ENCODE measurements at places on chromosomes 11 and 22.
A peak's percentile ranks its signal among the peaks of the same experiment; 100 is the strongest.

- no peak for DNase-seq
Measured at GRCh38 chr11:22711880-22712279, 45.5 kb downstream of the GAS2 start.

- DNase-seq = no peak
Measured at GRCh38 chr11:2940147-2940920, 11.1 kb upstream of the PHLDA2 start.

GRCh38 chr11:86106916-86107315, 38.0 kb upstream of the PICALM start:
- DNase-seq = no peak

- peak; percentile 77 for DNase-seq
Measured at GRCh38 chr11:2419638-2420501, 19.3 kb downstream of the TSSC4 start.

- DNase-seq = no peak
Measured at GRCh38 chr11:73201888-73202780, 15.9 kb upstream of the P2RY2 start.

DNA sequence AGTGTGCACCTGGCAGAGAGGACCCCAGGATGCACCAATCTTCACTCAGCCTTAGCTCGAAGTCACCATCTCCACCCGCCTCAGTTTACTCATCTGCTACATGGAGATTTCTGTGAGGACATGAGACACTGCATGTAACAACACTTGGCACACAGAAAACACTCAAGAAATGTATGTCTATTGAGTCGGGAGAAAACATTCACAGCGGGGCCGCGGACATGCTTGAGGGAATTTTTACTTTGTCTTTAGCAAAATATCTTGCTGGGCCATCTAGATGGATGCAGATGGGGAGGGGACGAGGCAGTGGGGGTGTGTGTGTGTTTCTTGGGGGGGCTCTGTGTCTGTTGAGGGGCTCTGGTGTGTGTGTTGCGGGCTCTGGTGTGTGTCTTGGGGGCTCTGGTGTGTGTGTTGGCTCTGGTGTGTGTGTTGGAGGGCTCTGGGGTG, 28.4 kb upstream of the RFPL3 start:
- no peak for DNase-seq

- no peak for DNase-seq
Measured at GRCh38 chr11:40323241-40323640, 1136.2 kb downstream of the LRRC4C start.

DNA sequence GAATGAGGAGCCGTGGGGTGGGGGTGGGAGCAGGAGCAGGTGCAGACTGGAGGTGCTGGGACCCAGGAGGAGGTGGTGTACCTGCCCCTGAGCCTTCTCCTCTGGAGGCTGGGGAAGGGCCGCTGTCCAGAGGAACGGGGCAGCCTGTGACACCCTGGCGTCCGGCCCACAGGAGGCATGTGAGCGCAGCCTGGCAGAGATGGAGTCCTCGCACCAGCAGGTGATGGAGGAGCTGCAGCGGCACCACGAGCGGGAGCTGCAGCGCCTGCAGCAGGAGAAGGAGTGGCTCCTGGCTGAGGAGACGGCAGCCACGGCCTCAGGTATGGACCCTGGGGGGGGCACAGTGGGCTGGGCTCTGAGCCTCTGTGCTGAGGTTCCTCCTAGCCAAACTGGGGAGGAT, 42.2 kb upstream of the GCAT start:
- DNase-seq = no peak

DNA sequence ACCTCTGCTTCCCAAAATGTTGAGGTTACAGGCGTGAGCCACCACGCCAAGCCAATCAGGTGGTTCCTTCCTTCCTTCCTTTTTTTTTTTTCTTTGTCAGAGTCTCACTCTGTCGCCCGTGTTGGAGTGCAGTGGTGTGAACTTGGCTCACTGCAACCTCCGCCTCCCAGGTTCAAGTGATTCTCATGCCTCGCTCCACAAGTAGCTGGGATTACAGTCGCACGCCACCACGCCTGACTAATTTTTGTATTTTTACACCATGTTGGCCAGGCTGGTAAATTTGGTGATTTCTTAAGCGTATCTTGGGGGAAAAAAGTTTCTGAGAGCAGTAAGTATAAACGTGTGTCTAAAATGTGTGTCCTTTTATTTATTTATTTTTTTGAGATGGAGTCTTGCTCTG, 18.2 kb upstream of the SPINDOC start:
- no peak for DNase-seq

GRCh38 chr11:73219396-73220285, 1.6 kb downstream of the P2RY2 start:
- DNase-seq = no peak

DNA sequence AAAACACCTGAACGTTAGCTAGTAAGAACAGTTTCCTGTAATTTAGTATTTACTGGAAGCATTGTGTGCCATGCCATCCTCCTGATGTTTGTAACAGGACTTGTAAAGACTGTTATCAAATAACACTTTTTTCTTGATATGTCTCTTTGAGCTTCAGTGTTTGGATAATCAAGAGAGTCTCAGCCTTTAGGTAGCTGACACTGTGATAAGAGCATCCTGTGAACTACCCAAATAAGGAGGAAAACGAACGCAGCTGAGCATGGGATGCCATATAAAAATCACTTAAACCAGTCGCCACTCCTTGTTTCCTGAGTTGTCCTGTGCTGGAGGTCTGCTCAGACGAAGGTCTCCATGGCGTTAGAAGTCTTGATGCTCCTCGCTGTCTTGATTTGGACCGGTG, at the start of gene OOSP2:
OOSP2 (plus strand) TSS at position 301 of the 400 bp plus-strand sequence; CDS start at position 352, 51 bp downstream.
- no peak for DNase-seq

DNA sequence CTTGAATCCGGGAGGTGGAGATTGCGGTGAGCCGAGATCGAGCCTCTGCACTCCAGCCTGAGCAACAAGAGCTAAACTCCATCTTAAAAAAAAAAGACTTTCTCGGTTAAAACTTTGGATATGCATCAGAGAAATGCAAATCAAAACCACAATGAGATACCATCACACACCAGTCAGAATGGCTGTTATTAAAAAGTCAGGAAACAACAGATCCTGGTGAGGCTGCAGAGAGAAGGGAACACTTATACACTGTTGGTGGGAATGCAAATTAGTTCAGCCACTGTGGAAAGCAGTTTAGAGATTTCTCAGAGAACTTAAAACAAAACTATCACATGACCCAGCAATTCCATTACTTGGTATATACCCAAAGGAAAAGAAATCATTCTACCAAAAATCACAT, 619.4 kb upstream of the KIRREL3 start:
- no peak for DNase-seq

- no peak for DNase-seq
Measured at GRCh38 chr11:5846701-5847100, 5.0 kb upstream of the OR52E6 start.

DNA sequence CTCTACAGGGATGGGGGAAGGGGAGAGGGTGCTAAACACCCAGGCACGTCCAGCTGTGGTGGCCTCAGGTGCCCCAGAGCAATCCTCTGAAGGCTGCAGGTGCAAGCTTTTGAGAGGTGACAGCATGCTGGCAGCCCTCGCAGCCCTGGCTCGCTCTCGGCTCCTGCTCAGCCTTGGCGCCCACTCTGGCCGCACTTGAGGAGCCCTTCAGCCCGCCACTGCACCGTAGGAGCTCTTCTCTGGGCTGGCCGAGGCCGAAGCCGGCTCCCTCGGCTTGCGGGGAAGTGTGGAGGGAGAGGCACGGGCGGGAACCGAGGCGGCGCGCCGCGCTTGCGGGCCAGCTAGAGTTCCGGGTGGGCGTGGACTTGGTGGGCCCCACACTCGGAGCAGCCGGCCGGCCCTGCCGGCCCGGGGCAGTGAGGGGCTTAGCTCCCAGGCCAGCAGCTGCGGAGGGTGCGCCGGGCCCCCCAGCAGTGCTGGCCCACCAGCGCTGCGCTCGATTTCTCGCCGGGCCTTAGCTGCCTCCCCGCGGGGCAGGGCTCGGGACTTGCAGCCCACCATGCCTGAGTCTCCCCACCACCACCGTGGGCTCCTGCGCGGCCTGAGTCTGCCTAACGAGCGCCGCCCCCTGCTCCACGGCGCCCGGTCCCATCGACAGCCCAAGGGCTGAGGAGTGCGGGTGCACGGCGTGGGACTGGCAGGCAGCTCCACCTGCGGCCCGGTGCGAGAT, 112.1 kb downstream of the TRIM29 start:
- no peak for DNase-seq

DNA sequence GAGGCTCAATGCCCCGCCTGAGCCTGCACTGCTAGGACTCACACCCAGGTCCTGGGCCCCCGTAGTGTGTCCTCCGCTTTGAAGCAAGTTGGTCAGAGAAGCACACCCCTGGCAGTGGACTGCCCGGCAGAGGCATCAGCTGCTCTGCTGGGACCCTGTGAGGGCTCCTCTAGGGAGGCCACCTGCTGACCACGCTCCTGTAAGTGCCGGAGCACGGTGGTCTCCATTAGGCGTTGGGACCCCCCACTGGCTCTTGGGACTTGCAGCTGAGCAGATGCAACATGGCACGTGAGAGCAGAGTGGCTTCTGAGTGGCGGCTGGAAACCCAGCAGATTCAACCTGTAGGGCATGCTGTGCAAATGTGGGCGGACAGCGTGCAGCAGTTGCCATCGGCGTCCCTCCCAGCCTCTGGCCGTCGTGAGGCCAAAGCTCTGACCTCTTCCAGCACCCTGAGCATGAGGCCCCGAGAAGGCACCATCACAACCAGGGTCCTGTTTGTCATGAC, 16.9 kb downstream of the MRGPRG start:
- DNase-seq = no peak

DNA sequence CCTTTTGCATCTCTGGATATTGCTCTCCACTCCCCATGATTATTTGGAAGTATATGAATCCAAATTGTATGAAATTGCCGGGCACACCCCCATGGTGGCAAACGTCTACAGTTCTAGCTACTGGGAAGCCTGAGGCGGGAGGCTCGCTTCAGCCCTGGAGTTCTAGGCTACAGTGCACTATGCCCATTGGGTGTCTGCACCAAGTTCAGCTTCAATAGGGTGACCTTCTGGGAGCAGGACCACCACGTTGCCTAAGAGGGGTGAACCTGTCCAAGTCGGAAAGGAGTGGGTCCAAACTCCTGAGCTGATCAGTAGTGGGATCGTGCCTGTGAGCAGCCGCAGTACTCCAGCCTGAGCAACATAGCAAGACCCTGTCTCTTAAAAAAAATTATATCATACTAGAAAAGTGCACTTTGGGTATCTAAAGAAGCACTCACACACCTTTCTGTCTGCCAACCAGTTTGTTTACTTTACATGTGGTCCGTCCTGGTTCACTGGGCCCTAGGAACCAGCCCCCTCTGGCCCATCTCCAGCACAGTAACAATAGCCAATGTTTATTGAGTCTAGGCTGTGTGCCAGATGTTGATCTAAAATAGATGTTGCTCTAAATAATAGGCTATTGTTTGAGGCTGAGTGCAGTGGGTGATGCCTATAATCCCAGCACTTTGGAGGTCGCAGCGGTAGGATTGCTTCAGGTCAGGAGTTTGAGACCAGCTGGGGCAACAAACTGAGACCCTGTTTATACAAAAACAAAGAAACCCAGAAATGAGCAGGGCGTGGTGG, 16.4 kb upstream of the KAT5 start:
- DNase-seq = no peak

DNA sequence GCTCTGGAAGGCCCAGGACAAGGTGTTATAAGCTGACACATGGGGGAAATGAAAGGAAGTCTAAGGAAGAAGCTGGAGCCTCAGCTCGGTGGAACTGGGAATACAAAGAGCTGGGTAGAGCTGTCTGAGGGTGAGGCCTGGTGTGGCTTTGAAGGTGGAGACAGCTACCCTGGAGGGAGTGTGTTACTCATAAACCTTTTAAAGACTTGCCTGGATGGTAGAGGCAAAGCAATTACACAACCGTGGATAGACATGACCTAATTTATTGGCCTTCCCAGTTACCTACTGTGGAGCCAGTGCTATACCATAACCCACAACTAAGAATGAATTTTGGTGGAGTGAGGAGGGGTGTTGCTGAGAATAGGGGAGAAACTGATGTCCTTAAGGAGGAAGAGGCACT, 22.6 kb downstream of the EXPH5 start:
- peak; percentile 32 for DNase-seq

- no peak for DNase-seq
Measured at GRCh38 chr11:120529911-120530310, 18.4 kb downstream of the GRIK4 start.

- no peak for DNase-seq
Measured at GRCh38 chr11:70517988-70518907, 119.9 kb downstream of the CTTN start.

DNA sequence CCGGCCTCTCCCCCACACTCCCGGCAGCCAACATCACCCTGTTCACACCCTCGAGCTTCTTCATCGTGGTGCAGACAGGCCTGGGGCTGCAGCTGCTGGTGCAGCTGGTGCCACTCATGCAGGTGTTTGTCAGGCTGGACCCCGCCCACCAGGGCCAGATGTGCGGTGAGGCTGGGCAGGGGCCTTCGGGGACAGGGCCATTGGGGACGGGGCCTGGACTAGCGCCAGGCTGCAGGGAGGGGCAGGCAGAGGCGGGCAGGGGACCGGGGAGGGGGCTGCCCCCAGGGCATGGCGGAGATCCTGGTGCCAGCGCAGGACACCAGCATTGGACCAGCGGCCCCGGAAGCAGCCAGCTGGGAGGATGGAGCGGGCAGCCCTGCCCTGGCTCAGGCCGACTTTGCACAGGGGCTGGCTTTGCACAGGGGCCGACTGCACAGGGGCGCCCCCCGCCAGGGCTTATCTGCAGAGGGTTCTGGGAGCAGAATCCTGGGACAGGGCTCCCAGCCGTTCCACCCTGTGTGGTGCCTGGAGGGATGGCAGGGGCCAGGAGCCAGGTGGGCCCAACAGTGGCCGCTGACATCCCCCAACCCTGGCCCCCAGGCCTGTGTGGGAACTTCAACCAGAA, 8.6 kb downstream of the MUC5B start:
- DNase-seq = no peak

- no peak for DNase-seq
Measured at GRCh38 chr22:26883393-26883792, 226.0 kb downstream of the MIAT start.

DNA sequence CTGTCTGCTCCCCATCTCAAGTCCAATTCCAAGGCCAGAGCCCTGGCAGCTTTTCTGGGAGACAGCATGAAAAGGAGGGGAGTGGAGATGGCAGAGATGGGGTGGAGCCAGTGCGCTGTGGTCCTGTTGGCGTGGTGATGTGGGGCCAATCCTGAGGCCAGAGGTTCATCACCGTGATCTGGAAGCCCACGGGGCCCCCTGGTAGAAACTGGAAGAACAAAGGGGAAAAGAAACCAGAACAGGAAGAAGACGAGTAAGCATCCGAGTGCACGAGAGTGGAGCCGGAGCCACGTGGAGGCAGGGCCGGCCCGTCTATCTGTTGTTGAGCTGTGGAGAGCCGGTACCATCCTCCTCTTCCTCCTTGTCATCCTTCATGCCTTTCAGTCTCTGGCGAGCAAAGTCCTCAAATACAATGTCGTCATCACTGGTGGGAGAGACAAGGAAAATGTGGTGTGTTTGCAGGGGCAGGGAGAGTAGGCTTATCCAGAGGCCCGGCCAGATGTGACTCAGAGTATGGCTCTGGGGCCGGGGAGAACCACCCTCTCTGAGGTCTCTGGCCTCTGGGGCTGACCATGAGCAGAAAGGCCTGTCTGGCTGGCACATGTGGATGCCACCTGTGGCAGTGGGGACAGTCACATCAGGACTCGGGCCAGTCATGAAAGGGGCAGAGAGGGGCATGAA, 25.4 kb downstream of the TPBGL start:
- no peak for DNase-seq

- no peak for DNase-seq
Measured at GRCh38 chr11:3949125-3949524, 93.7 kb downstream of the STIM1 start.
